ENCODE measurements at places on chromosomes 3 and 15.

- peak; percentile 6 for DNase-seq
Observed at GRCh38 chr3:119619094-119619493, 21.4 kb downstream of the PLA1A start.

DNA sequence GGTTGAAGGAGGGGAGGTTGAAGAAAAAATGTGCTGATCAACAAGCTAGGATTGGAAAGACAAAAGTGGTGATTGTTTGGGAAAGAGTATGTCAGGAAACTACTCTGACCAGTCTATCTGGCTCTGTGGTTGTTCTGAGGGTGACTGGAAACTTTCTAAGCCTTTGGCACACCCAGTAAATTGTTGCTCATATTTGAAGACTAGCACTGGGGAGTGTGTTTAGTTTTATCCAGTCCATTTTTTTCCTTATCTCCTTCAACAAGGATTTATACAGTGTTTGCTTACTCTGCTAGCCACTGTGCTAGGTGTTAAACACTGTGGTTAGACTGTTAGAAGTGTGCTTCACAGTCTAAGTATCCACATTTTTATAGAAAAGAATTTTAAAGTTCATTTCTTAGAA lies 28.8 kb downstream of the PPM1L start:
- peak; percentile 39 for DNase-seq

DNA sequence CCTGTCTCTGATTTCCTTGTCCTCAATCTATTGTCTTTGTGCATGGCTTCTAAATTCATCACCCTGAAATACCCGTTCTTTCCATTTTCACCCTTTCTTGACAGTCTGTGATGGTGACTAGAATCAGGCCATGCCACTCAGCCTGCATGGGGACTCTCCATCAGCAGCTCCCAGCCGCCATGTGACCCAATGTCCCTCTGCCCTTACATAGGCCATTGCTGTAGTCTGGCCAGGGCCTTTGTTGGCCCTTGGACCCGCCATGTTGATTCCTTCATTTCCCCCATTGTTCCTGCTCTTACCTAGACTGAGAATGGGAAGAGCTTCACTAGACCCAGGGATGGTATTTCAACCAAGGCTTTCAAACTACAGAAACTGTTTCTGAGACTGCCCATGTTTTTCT lies 45.8 kb downstream of the SPSB4 start:
- DNase-seq = no peak

- DNase-seq = no peak
Observed at GRCh38 chr15:91469632-91470567, 369.8 kb downstream of the SV2B start.

DNA sequence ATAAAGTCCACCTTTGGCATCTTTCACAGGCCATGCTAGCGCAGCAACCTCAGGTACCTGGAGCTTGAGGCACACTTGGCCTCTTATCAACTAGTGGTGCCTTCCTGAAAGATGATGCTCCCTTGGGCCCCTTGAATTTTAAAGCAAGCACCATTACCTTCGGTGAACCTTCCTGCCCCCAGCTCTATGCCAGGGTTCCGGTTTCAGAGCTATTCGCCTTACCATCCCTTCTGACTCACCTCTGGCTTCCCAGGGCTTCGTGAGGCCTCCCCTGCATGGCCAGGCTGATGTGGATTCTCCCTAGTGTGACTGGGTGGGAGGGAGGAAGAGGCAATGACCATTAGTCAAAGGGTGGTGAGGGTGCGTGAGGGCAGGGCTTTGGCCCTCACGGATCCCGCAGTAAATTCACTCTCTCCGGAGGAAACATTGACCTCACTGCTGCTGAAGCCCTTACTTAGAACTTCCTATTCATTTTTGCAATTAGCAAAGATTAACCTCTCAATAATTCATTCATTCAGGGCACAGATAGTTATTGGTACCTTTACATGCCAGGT lies 16.3 kb downstream of the BHLHE40 start:
- no peak for DNase-seq

GRCh38 chr3:12139111-12139511 lies 19.6 kb downstream of the TIMP4 start:
- peak; percentile 5 for DNase-seq

DNA sequence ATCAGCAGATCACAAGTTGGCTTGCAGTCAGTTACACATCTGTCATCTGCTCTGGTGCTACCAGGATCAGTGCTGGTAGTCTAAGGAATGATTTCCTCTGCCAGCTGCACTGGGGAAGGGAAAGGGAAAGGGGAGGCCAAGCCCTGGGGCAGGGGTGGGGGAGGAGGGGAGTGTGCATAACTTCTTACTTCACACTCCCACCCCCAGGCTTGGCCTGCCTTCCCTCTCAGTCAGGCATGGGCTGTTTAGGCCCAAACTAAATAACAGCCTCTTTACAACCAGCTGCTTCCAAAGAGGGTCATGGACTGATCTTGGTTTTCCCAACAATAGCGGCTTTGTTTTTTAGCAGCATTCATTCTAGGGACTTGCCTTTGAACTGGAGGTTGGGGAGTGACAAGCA lies 86.1 kb upstream of the PSMD6 start:
- DNase-seq = no peak

GRCh38 chr15:73024168-73024567 lies 28.1 kb upstream of the NEO1 start:
- peak; percentile 11 for DNase-seq

DNA sequence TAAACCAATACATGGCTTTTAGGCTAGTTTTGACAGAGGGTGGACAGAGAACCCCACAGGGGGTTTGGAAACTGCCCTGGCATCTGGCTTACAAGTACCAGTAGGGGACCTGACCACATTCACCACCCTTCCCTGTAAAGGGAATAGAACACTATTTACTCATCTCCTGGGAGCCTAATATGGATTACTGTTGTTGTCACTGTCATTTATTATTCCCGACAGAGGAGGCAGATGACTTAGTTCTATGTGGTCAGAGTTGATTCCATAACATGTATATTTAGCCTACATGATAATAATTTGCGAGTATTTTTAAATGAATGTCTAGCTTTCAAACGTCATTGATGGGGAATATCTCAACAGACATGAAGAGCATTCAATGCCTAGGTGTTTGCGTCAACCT lies 15.9 kb downstream of the ZBTB38 start:
- no peak for DNase-seq

- DNase-seq = no peak
Observed at GRCh38 chr3:160129459-160130061, 95.7 kb upstream of the C3orf80 start.

GRCh38 chr3:193731656-193732055 lies 138.6 kb downstream of the OPA1 start:
- no peak for DNase-seq

DNA sequence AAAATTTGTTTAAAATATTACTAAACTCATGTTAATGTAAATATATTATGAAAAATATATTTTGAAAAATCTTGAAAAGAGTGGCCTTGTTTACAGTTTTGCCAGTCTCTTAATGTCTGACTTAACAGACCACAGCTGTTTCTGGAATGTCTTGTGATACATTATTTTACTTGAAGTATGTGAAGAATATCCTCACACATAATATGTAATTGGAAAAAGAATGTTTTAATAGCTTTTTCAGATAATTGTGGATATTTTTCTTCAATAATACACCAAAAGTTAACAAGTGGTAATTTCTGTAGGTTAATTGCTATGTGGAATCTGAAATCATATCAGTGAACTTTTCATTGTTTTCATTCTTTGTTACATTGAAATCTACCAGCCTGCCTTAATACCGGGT lies 101.3 kb downstream of the UBE2E2 start:
- DNase-seq = no peak

GRCh38 chr3:76352511-76353284 lies 567.3 kb upstream of the ZNF717 start:
- peak; percentile 1 for DNase-seq

DNA sequence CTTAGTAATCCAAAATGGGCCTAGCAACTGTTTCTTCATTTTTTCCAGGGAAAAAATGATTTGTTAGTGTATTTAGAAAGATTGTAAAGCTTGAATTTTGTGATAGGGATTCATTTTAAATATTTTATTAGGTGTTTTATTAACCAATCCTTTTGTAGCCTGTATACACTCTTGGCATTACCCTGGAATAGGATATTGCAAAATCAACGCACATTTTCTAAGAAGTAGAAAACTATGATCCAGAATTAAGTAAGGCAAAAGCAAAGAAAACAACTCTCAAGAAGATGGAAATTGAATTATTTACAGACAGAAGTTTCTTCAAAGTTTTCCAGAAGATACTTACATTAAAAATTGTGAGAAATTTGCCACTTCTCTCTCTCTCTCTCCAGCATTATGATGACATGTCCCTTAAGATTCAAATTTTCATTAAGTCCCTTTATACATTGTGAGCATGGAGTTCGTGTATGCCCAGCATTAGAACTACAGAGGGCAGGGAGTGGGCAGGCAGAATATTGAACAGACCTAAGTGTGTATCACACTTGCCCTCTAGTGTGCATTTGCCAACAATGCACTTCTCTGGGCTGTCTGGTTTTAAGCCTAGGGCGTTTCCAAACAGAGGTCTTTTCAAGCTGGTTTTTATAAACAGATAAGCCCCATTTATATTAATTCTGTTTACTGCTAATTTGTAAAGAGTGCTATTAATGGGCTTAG lies 28.5 kb upstream of the CMSS1 start:
- peak; percentile 70 for DNase-seq

DNA sequence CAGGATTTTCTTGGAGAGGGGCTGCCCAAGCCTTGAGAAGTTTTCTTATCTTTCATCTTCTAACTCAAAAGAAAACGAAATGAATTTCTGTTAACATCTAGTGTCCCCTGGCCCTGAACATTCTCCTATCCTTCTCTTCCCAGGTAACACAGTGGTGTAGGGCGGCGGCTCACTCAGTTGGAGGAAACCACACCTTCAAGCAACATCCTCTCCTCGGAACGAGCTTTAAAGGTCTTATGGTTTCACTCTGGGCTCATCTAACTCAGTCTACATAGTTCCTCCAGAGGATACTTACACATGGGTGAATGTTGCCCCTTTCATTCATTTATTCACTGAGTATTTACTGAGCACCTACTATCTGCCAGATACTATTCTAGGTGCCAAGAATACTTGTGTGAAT lies 31.0 kb upstream of the KLHL6 start:
- no peak for DNase-seq

- no peak for DNase-seq
Observed at GRCh38 chr3:55194376-55194775, 266.5 kb upstream of the LRTM1 start.

DNA sequence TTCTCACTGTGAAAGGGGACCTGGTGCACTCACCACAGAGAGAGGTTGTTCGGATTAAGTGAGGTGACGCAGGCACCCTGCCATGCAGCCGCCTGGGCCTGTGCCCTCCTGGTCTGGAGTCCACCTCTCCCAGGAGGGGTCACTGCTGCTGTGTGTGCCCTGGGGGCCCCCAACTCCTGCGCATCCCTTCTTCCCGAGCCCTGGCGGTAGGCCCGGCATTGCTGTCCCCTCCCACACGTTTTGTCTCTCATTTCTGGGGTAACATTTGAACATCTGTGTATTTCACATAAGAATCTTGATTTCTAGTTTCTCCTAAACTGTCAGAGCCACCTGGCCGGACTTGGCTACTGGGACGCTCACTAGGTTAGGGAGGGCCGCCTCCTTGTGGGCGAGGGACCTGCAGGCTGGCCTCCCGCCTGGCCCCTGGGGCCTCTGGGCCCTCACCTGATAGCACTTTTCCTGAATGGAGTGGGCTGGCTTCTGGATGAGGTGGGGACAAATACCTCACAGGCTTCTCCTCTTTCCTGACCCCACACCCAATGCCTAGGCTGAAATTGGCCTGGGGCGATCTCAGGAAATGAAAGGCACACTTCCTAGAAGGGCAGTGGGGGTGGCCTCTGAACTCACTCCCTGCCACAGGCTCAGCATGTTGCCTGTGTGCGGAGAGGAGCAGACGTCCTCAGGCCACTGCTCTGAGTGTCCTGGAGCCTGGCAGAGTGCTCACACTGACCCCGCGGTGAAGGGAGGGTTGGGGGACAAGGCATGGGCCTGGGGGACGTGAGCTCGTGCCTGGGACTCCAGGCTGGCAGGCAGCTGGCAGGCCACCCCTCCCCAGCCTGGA lies 104.2 kb upstream of the PRR23E start:
- no peak for DNase-seq

- DNase-seq = peak; percentile 17
Observed at GRCh38 chr3:28171962-28172361, 69.5 kb upstream of the CMC1 start.

DNA sequence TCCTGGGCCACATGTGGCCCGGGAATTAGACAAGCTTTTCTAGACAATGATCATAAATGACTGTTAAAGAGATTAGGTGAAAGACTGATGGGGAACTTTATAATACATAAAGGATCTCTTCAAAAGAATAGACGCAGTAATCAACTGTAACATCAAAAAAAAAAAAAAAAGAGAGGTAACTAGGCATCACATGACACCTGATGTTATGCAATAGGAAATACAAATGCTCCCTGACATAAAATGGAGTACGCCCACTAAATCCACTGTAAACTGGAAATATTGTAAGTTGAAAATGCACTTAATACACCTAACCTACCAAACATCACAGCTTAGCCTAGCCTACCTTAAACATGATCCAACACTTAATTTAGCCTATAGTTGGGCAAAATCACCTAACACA lies 27.2 kb downstream of the GSK3B start:
- no peak for DNase-seq

DNA sequence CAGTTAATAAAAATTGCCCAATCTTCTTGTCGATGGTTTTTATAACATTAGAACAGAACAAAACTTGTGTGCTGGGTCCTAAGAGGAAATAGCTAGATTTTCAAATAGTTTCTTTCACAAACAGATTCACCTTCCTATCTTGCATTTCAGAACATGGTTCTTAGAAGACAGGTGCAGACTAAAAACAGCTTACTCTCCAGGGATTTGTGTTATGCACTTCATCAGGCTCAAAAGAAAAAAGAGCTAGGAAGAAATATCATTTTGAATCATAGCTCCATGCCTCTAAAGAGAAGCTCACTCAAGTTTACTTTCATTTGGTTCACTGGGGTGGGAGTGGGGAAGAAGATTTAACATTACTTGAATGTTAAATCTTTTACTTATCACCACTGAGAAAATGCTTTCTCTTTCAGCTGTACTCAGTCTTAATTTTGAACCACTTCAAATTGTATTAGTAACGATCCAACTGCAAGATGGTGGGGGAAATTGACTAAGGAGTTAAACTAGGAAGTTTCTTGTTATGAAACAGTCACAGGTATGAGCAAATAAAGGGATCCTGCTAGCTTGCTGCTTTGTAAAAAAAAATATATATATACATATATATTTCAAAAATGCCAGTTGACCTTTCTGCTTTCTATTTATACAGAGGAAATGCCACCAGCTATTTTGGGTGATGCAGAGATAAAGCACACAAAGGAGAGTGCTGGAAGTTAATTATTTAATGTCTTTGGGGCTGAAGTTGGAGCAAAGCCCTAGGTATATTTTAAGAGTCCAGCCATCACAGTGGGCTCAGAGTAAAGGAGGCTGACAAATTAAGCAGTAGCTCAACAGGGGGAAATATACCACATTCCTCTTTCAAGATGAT lies 28.3 kb upstream of the NUDT16 start:
- no peak for DNase-seq

DNA sequence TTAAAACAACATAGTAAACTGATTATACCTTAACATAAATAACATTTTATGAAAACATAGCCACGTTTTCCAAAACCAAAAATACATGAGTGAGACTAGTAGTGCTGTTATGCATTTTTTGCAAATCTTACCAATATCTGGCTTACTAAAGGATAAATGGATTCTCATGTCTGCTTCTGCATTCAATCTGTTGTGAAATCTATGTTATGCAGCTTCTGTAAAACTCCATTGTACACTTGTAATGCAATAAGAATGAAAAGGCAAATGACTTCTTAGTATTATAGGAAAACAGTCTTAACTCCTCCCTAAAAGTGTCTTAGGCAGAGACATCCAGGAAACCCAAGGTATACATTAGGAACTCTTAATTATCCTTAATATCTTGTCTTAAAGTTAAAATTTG lies 330.9 kb upstream of the THBS1 start:
- no peak for DNase-seq
